Activated naive CD8-positive, alpha-beta T cell treated with anti-CD3 and anti-CD28 coated beads, Interleukin-2, amount 10 ng/mL, durations not matched to agents 7 days and 5 days (primary cell): ENCODE measurements at places on chromosomes 4 and X. TPM values are rescaled to one million over a fixed set of nuclear protein-coding genes. Genes with fewer than 3 reads are reported as not detected.

WAS gene
- 146 TPM for total RNA-seq

GRCh38 chr4:3291411-3291968 is 1.3 kb upstream of the RGS12 start:
- no peak for DNase-seq

- no peak for DNase-seq
Observed at GRCh38 chrX:15017491-15017890, 144.3 kb downstream of the MOSPD2 start.

DNA sequence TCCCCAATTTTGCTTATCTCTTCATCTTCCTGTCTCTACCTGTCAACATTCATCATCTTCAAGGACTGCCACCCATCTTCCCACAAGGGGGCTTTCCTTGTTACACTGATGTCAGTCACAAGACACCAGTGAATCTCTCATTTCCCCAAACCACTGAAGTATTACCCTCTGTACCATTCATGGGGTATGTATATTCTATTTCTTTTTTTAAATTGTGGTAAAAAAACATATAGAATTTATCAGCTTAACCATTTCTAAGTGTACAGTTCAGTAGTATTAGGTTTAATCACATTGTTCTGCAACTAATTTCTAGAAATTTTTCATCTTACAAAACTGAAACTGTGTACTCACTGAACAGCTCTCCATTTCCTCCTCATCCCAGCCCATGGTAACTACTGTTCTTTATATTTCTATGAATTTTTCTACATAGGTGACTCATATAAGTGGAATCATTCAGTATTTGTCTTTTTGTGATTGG is 98.6 kb downstream of the LARP7 start:
- no peak for DNase-seq

DNA sequence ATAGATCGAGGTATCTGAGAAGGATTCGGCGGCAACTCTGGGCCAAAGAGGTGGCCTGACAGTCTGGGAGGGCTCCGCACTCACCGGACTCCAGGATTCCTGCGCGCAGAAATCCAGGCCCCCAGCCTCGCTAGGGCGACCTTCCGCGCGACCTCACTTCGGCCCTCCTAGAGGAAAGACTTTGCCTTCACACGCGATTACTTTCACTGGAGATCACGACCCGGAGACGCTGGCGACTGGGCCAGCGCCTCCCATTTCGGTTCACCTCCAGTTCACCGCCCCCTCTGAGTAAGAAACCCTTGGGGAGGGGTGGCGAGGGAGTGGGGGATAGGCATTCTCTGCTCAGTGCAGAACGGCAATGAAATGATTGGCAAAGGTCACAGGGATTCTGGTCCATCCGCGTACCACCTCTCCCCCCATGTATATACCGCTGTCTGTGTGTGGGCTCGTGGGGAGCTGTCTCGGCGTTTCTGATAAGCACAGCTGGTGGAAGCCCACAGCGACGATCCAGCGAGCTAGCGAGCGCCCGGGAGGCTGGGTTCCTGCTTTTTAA is 2.5 kb downstream of the POU3F4 start:
- DNase-seq = no peak

DNA sequence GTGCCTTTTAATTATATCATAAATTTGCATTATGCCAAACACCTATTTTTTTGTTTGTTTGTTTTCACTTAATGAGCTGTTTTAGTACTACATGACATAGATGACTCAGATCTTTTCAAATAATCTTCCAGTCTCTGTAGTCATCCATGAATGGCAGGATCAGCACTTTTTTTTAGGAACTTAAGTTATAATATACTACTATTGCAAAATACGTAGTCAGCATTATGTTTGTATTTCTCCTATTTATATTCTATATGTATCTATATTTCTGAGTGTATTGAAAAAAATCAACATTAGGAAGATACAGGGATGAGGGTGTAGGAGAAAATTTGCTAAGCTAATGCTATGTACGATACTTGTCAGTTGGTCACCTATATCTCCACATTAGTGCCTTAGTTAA is 773.1 kb upstream of the AGA start:
- no peak for DNase-seq

DNA sequence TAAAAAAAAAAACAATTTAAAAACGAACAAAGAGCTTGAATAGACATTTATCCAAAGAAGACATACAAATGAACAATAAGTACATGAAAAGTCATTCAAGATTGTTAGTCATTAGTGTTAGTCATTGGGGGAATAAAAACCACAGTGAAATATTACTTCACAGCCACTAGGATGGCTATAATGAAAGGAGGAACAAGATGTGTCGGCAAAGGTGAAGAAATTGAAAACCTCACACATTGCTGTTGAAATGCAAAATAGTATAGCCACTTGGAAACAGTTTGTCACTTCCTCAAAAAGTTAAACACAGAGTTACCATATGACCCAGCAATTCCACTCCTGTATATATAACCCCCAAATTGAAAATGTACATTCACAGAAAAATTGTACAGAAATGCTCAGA is 45.2 kb upstream of the SLC39A8 start:
- no peak for DNase-seq
